Fibroblast of lung (primary cell): ENCODE measurements at places on chromosomes 11 and 22. TPM values are rescaled to one million over a fixed set of nuclear protein-coding genes. Genes with fewer than 3 reads are reported as not detected.

DNA sequence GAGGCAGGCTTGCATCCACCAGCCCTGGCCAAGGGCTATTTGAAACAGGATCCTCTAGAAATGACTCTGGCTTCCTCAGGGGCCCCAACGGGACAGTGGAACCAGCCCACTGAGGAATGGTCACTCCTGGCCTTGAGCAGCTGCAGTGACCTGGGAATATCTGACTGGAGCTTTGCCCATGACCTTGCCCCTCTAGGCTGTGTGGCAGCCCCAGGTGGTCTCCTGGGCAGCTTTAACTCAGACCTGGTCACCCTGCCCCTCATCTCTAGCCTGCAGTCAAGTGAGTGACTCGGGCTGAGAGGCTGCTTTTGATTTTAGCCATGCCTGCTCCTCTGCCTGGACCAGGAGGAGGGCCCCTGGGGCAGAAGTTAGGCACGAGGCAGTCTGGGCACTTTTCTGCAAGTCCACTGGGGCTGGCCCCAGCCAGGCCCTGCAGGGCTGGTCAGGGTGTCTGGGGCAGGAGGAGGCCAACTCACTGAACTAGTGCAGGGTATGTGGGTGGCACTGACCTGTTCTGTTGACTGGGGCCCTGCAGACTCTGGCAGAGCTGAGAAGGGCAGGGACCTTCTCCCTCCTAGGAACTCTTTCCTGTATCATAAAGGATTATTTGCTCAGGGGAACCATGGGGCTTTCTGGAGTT is 13.3 kb downstream of the IL10RA start:
- no peak for DNase-seq

- DNase-seq, result no peak
These were observed 4.6 kb upstream of the MRGPRG start for GRCh38 chr11:3222941-3223915.

- DNase-seq, result no peak
These were observed 928 bp downstream of the FBXO7 start for GRCh38 chr22:32475468-32476010.

TMEM151A gene
- under 0.01 TPM in 2 replicates for total RNA-seq

HARBI1 gene
- 6.4 and 7.6 TPM in 2 replicates for total RNA-seq

DNA sequence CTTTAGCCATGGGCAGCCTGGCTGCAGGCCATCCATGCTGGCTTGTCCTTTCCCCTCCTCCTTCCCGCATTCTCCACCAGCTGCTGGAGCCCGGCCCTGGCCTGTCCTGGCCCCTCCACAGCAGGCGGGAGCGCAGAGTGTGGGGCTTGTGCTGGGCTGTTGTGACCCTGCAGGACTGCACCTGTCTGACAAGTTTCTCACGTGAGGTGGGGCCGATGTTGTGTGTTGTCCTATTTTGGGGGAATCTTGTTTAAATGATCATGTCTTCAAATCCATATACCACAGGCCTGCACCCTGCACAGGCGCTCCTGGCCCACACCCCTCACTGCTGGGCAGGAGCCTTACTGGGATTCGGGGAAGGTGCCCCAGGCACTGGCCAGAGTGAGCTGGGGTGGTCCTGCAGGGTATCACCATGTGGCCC is 30.4 kb downstream of the TBC1D22A start:
- DNase-seq, result no peak

DNA sequence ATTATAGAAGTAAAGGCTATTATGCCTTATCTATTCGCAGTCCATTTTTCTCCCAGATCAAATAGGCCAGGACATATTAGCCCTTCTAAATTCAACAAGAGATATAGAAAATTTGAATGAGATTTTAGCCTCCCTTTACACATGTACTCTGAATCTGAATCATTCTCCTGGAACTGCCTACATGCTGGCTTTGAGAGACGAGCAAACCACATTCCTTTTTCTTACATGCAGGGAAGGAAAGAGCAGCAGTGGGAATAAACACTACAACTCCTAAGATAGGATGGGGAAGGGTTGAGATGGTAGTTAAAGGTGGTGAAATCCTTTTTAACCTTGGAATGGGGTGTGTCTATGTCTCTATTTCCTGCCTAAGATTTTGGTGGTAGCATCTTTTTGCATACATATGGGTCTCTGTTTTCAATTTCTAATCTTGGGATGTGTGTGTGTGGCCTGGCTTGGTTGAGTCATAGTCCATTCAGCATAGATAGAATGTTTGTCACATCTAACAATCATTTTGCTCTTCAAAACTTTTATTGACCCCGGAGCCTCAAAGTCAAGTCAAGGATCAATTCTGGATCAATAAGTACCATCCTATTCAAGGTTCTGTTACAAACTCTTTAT is 11.1 kb upstream of the OOSP2 start:
- DNase-seq, result no peak

DNA sequence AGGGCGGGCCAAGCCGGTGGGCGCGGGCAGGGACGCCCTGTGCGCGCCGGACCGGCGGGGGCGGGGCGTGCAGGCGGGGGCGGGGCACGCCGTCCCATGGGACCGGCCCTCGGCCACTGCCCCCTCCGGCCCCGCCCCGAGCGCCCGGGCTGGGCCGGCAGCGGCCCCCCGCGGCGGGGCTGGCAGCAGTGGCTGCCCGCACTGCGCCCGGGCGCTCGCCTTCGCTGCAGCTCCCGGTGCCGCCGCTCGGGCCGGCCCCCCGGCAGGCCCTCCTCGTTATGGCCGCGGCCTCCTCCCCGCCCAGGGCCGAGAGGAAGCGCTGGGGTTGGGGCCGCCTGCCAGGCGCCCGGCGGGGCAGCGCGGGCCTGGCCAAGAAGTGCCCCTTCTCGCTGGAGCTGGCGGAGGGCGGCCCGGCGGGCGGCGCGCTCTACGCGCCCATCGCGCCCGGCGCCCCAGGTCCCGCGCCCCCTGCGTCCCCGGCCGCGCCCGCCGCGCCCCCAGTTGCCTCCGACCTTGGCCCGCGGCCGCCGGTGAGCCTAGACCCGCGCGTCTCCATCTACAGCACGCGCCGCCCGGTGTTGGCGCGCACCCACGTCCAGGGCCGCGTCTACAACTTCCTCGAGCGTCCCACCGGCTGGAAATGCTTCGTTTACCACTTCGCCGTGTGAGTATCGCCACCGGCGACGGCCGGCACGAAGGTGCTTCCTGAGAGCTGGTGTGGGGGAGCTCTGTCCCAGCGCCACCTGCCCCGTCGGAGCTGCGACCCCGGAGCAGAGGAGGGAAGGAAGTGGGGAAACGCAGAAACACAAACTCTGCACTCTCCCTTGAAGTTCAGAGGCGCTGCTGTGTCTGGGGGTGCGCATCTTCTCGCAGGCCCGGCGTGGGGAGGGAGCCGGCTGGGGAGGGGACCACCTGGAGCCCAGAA is at the start of gene KCNQ1:
TSS of gene KCNQ1 (plus strand) at position 188 of the 925 bp plus-strand sequence. CDS start at position 279, 91 bp downstream.
- no peak for DNase-seq

ZP1 gene
- total RNA-seq, result under 0.01 TPM in 1 of 2 replicates, not detected in the other

SSTR3 gene
- not detected in 2 replicates for total RNA-seq

PATE2 gene
- total RNA-seq, result 0.17 TPM in 1 of 2 replicates, not detected in the other

GRCh38 chr11:101444851-101445250 is 139.0 kb downstream of the TRPC6 start:
- DNase-seq, result no peak

DNA sequence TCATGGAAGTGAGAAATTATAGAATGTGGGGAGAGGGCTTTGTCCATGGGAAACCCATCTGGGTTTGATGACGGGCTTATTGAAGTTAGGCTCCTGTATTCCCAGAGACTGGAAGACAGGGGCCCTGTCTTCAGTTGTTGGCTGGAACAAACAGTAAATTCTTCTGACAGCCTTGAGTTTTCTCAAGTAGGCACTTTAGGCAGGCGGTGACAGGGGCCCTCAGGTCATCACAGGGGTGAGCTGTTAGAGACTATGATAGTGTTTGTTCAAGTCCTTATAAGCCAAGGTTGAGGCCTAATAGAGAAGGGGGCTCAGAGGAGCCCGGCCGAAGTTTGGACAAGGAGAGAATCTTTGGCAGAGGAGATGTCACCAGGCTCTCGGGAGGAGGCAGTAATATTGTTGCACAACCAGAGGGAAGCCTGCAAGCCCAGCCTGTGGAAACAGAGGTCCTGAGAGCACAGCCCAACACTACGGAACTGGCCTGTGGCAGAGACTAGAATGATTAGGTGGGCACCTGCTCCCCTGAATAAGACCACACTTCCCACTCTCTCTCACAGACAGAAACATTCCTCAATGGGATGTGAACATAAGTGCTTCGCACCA is 20.2 kb upstream of the IL17RA start:
- DNase-seq, result no peak

- DNase-seq, result no peak
These were observed 67.0 kb downstream of the SHANK2 start for GRCh38 chr11:71185411-71185810.
